ENCODE measurements at places on chromosomes 1 and 21. TPM values are rescaled to one million over a fixed set of nuclear protein-coding genes. Genes with fewer than 3 reads are reported as not detected.

CASQ1 gene
- total RNA-seq, result not detected

LAPTM5 gene
- total RNA-seq, result 0.42 TPM

TNNT2 gene
- not detected for total RNA-seq

RGS8 gene
- total RNA-seq, result not detected

SOAT1 gene
- 12.5 TPM for total RNA-seq
